ENCODE measurements at places on chromosomes 5 and 9.

GRCh38 chr5:10652606-10653005 lies 88.7 kb downstream of the ANKRD33B start:
- no peak for DNase-seq

GRCh38 chr9:117643288-117643654 lies 60.9 kb upstream of the TLR4 start:
- DNase-seq = no peak

DNA sequence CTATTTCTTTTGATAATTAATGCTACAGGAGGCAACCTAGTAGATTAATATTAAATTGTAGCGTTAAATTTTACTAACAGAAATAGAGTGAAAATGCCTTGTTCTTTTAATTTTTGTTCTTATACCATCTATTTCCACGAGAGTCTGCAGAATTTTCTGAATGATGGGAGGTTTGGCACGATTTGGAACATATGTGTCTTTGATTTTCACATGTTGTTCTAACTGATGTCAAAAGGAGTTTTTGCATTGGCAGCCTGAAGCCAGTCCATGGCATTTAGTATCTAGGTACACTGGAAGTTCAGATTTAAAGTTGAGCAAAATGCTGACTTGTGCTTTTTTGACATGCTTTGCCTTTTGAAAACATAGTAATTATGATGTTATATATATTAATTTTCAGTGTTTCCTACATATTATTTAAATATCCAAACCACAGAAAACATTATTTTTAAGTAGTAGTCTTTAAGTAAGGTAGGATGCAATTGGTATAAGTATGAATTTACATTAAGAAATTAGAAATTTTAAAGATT lies 103.0 kb downstream of the PBX3 start:
- DNase-seq = no peak

DNA sequence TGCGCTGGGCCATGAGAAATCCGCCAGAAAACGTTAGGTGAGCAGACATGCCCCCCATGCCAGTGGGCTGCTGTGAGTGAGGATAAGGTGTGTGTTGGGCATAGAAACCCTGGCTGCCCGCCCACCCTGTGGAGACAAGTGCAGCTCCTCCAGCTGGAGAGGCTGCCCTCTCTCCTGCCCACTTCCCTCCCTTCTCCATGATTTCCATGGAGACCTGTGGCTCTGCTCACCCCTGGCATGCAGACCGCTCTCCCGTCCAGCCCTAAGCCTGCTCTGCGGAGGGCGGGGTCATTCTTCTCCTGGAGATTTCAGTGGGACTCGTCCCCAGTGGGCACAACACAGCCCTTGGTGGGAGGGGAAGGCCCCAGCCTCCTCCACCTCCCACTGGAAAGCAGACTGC lies 133.0 kb upstream of the FAM120A start:
- no peak for DNase-seq

GRCh38 chr5:2802693-2803365 lies 51.4 kb upstream of the IRX2 start:
- no peak for DNase-seq
